ENCODE measurements at places on chromosomes 13 and 19.

DNA sequence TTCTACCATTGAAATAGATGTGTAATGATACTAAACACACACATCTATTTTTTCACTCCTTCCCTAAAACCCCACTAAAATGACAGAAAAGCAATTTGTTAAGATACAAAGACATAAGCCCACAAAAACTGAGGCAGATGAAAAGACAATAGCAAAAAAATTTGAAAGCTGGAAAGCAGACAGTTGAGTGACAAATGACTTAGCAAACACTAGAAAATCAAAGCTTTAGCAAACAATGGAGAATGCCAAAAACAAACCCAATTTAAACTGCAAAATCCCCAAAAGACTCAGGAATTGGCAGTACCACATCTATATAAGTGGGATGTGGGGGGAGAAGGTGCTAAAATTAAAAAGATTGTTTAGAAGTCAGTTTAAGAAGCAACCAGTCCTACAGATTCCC, 9.5 kb downstream of the TSC22D1 start:
- H3K4me3 ChIP-seq = no peak overlapping the region
- H3K27me3 ChIP-seq = no peaks in the 10 kb centered on the region
- no peak overlapping the region for H3K27ac ChIP-seq
- DNase-seq = no peak

- no peak overlapping the region for H3K4me3 ChIP-seq
- H3K27me3 ChIP-seq = no peaks in the 10 kb centered on the region
- no peak for DNase-seq
- no peak overlapping the region for H3K27ac ChIP-seq
- H3K4me1 ChIP-seq = no peaks in the 10 kb centered on the region
These were observed 107.7 kb downstream of the RAB20 start for GRCh38 chr13:110453797-110454196.

- H3K27me3 ChIP-seq = no peaks in the 10 kb centered on the region
- no peak overlapping the region for H3K4me3 ChIP-seq
- no peaks in the 10 kb centered on the region for H3K36me3 ChIP-seq
- no peak overlapping the region for H3K27ac ChIP-seq
- no peaks in the 10 kb centered on the region for H3K4me1 ChIP-seq
These were observed 182.0 kb upstream of the SERP2 start for GRCh38 chr13:44191504-44192171.

DNA sequence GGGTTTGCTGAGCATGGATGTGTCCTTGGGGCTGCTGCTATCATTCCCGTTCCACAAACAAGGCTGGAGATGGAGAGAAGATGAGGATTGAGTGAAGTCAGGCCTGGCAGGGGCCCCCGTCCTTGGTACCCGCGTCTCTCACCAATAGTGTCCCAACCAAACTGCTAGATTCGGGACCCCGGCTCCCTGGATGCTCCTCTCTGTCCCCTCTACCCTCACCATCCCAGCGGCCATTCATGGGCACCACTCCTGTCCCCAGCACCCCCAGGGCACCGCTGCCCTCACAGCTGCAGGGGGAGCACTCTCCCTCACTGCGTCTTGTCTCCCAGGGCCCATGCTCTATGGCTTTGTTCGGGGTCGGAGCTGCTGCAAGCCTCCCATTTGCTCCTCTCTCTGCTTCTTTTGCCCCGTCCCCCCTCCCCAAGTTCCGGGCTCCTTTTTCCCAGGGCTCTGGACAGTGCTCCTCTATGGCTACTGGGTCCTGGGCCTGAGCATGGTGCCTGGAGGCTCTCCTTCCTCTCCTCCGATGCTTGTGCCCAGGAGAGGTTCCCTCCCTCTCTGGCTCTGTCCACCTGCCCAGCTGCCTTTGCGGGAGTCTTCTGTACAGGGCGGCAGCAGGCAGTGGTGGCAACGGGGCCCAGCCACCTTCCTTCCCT, 219.5 kb downstream of the TEX29 start:
- no peaks in the 10 kb centered on the region for H3K4me1 ChIP-seq
- no peak overlapping the region for H3K4me3 ChIP-seq
- H3K36me3 ChIP-seq = no peaks in the 10 kb centered on the region
- H3K27ac ChIP-seq = no peak overlapping the region

GRCh38 chr19:17125062-17125727, 49.6 kb downstream of the MYO9B start:
- no peak for DNase-seq
- no peaks in the 10 kb centered on the region for H3K4me1 ChIP-seq
- no peak overlapping the region for H3K4me3 ChIP-seq
- H3K36me3 ChIP-seq = no peaks in the 10 kb centered on the region

DNA sequence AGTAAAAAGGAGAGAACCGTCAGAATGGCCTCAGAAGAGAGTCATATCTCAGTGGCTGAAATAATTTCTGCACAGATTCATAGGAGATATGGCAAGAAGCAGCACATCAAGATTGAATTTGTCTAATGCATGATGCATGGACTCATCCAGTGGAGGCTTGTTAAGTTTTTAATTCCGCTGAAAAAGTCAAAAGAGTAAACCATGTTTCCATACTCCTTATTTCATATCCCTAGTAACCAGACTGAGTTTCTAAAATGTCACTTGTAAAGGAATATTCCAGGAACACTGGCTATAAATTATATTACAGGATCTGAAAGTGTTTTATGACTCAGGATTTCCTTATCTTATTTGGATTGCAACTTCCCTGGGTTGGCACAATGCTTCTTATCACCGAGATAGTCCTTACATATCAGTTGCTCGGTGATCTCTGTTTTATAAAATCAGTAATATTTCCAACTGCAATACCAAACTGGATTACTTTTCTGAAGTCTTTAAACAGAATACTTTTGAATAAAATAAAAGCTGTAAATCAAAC, 180.2 kb upstream of the TSC22D1 start:
- no peaks in the 10 kb centered on the region for H3K27me3 ChIP-seq
- no peaks in the 10 kb centered on the region for H3K36me3 ChIP-seq
- peaks cover 2% of the 10 kb centered on the region for H3K4me1 ChIP-seq
- H3K27ac ChIP-seq = no peak overlapping the region
- DNase-seq = no peak

DNA sequence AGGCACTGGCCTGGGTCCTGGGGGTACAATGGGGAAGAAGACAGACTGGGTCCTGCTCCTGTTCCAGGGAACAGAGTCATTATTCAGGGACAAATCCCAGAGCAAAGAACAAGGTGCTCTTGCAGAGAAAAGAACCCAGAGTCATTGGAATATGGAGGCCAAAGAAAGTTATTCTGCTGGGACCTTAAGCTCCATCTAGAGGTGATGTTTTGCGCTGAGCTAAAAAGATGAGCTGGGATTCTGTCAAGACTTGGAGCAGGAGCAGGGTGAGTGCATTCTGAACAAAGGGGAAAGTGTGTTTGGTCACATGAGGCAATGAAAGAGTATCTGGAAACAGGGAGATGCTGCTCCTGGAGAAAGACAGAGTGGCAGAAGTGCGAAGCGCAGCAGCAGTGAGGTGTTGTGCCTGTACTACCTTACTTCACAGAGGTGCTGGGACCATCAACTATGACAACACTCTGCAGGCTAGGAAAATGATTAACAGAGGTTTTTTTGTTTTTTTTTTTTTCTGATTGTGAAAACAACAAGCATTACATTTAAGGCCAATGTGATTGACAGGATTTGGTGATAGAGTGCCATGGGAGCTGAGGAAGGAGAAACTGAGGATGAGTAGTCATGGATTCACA, 95.3 kb upstream of the TNFSF11 start:
- H3K4me3 ChIP-seq = no peak overlapping the region
- DNase-seq = peak; percentile 73
- no peak overlapping the region for H3K27ac ChIP-seq
- no peaks in the 10 kb centered on the region for H3K27me3 ChIP-seq
- H3K4me1 ChIP-seq = no peaks in the 10 kb centered on the region

All from mesendoderm (in vitro differentiated cells).